ENCODE measurements at places on chromosomes 1 and 21. TPM values are rescaled to one million over a fixed set of nuclear protein-coding genes. Genes with fewer than 3 reads are reported as not detected.
A peak's percentile ranks its signal among the peaks of the same experiment; 100 is the strongest.

Gene GUCA2B
- not detected for total RNA-seq

Gene AVPR1B
- not detected for total RNA-seq

DNA sequence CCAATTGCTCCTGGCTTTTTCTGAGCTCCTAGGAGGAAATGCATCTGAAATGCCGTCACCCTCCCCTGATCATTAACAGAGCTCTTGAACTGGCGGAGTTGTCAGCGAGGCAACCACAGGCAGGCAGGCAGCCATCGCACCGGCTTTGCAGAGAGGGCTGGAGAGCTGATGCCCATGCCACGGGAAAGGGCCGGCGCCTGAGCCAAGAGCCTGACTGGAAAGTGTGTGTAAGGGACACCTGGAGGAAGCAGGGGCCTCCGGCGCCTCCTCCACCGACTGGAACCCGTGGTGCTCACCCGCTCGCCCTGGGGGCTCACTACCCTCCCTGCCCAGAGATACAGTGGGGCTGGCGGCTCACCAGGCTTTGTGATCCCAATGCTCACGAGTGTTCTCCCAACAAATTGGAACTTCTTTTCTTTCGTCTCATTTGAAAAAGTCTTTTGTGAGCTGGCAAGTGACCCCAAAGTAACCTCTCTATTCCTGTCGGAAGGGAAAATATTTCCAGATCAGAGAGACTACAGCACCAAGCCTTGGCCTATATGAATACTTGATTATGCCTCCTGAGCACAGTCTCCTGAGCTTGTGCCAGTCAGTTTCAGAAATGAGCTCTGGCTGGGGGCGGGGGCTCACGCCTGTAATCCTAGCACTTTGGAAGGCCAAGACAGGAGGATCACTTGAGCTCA is 97.7 kb upstream of the SLC25A33 start:
- H3K27ac ChIP-seq = peak overlapping the region; percentile 31
- H3K27me3 ChIP-seq = no peaks in the 10 kb centered on the region
- H3K4me1 ChIP-seq = peaks cover 49% of the 10 kb centered on the region
- H3K36me3 ChIP-seq = no peaks in the 10 kb centered on the region
- H3K4me3 ChIP-seq = no peak overlapping the region
- DNase-seq = peak; percentile 82

GRCh38 chr1:41711581-41711980 is 207.1 kb downstream of the HIVEP3 start:
- H3K27ac ChIP-seq = no peak overlapping the region
- H3K4me3 ChIP-seq = no peak overlapping the region
- no peaks in the 10 kb centered on the region for H3K36me3 ChIP-seq
- DNase-seq = no peak
- H3K27me3 ChIP-seq = no peaks in the 10 kb centered on the region

DNA sequence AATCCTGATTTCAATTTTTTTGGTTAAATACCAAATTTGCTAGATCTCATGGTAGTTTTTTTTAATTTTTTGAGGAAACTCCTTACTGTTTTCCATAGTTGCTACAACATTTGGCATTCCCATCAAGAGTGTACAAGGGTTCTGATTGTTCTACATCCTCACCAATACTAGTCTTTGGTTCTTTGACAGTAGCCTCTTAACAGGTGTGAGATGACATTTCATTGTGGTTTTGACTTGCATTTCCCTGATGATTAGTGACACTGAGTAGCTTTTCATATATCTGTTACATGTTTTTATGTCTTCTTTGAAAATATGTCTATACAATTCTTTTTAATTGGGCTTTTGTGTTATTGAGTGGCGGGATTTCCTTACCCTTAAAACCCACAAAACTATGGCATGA is 20.9 kb upstream of the RGS13 start:
- H3K27ac ChIP-seq = no peak overlapping the region
- no peak for DNase-seq
- no peaks in the 10 kb centered on the region for H3K27me3 ChIP-seq
- no peaks in the 10 kb centered on the region for H3K36me3 ChIP-seq
- no peaks in the 10 kb centered on the region for H3K4me1 ChIP-seq
- H3K4me3 ChIP-seq = no peak overlapping the region

Measured in astrocyte (in vitro differentiated cells and primary cell).